IMR-90 (cell line): ENCODE measurements at places on chromosomes 11 and 22. TPM values are rescaled to one million over a fixed set of nuclear protein-coding genes. Genes with fewer than 3 reads are reported as not detected.

DNA sequence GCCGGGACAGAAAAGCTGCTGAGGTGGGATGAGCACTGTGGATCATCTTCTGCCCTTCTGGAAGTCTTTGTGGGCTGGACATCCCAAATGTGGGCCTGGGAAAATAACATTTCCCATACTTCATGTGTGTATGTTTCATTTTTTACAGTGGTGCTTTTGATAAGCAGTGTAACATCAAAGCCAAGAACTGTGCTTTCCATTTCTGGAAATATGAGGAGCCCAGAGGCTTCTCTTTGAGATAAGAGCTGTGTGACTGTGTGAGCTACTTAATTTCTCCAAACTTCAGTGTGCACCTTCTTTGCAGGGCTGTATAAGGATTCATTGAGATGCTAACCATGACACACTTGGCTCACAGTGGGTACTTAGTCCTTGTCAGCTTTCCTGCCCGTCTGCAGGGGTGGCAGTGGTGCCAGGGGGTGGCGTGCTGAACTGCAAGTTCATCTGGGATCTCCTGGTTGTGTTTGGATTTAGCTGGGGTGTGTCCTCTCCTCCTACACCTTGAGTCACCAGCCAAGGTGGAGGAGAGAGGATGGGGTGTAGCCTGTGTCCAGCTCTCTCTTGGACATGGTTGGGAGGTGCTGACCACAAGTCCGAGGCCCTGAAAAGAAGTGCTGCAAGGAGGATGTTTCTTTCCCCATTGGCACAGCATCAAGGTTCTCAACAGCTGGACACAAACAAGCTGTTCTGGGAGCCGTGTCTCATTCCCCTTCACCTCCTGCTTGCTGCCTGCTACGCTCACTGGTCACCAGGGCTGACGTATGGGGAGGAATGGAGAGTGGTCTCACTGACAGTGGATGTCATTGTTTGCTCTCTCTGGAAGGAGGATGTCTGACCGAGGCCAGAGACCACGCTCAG is 139.4 kb downstream of the TEAD1 start:
- DNase-seq, result peak; percentile 88

GRCh38 chr11:77060234-77060633 is 6.5 kb upstream of the CAPN5 start:
- no peak for DNase-seq

- DNase-seq, result no peak
Observed at GRCh38 chr11:107751082-107751481, 39.2 kb upstream of the SLN start.

DNA sequence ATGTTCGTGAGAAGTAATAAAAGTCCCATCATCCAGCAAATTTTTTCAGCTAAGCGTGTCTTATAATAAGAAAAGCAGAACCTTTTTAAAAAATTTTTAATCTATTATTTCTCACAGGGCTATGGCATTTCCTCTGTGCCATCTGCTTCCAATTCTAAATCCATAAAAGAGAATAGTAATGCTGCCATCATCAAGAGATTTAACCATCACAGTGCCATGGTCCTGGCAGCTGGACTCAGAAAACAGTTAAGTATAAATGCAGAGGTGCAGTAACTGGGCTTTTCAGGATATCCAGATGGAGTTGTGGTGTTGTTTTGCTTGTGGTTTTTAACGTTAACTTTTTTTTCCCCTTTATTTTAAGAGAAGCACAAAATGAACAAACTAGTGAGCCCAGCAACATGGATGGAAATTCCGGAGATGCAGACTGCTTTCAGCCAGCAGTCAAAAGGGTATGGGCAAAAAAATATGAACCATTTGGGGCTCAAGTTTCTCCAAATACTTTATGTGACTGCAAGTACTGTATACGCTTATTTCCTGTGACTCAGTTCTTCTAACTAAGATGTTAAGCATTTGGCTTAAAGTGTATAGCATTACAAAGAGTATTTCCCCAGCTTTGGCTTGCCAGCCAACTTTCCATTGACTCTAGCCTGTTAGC is 25.2 kb downstream of the GTF2H1 start:
- peak; percentile 92 for DNase-seq

DNA sequence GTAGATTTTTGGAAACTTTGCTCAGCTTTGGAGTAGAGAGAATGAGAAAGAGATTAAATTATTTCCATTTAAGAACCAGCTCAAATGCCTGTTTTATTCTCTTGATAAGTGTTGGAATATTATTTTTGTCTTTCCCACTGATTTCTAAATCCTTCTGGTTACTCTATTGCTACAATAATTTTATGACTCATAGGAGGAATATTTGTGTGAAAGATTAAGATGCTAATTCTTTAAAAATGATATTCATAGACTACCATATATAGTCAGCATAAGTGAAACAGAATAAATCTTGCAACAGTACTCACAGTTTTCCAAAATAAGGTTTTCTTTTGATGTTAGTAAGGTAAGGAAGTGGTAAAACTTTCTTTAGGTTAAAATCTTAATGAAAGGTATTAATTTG is 60.9 kb downstream of the YAP1 start:
- DNase-seq, result peak; percentile 85

DNA sequence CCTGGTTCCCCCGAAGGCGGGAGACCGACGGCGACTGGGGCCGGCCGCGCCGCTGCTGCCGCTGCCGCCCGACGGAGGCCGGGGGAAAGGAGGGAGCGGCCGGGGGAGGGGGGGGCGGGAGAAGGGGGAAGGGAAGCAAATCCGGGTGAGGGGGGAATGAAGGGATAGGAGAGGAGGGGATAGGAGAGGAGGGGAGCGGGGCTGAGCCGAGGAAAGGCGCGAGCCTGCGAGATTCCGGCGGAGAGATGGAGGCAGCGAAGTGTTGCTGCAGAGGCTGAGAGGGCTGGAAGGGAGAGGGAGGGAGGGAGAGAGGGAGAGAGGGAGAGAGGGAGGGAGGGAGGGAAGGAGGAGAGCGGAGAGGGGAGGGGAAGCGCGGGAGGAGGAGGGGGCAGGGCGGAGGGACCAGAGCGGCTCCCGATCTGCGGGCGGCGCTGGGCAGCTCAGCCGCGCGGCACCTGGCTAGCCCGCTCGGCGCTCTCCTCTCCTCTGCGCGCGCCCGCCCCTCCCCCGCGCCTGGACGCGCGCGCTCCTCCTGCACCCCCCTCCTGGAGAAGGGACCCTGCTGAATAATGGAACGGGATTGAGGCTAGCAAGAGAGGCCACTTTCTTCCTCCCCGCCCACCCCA is 52.3 kb downstream of the SLC22A12 start:
- no peak for DNase-seq

DNA sequence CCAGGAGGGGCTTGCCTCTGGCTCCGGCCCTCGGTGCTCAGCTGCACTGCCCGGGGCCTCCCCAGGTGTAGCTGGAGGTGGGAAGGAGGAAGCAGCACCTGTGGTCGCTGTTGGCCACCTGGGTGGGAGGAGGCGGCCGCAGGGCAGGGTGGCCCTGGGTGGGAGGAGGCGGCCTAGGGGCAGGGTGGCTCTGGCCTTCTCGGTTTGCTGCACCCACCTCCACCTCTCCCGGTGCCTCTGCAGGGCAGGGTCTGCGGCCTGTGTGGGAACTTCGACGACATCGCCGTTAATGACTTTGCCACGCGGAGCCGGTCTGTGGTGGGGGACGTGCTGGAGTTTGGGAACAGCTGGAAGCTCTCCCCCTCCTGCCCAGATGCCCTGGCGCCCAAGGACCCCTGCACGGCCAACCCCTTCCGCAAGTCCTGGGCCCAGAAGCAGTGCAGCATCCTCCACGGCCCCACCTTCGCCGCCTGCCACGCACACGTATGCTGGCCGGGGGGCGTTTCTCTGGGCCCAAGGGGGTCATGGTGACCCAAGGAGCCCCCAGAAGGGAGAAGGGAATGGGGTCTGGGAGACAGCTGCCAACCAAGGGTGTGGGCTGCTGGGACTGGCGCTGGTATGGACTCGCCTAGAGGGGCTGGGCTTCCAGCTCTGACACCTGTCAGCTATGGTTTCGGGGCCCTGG is 20.6 kb downstream of the MUC5AC start:
- DNase-seq, result no peak

GRCh38 chr11:115871161-115871760 is 367.0 kb upstream of the CADM1 start:
- DNase-seq, result no peak

- DNase-seq, result peak; percentile 47
Observed at GRCh38 chr22:35467681-35468434, 67.9 kb downstream of the MCM5 start.

EPS8L2 gene
- 38.7 and 39.4 TPM in 2 replicates for polyA plus RNA-seq

DNA sequence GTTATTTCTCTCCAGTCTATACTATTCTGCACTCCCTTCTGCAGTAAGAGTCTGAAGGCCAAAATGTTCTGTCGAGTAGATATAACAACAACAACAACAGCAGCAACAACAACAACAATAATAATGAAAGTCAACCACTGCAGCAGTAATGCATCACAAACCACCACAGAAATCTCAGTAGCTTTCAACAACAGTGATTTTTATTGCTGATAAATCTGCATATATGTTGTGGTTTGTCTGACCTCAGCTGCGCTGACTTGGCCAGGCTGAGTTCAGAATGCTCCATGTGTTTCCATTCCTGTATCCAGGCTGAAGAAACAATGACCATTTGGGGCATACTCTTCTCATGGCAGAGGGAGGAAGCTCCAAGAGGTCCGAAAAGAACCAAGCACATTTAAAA is 32.3 kb upstream of the CYP2R1 start:
- DNase-seq, result no peak

- peak; percentile 52 for DNase-seq
Observed at GRCh38 chr11:118911113-118911879, 14.4 kb downstream of the BCL9L start.
